ENCODE measurements at places on chromosomes 4 and X.

DNA sequence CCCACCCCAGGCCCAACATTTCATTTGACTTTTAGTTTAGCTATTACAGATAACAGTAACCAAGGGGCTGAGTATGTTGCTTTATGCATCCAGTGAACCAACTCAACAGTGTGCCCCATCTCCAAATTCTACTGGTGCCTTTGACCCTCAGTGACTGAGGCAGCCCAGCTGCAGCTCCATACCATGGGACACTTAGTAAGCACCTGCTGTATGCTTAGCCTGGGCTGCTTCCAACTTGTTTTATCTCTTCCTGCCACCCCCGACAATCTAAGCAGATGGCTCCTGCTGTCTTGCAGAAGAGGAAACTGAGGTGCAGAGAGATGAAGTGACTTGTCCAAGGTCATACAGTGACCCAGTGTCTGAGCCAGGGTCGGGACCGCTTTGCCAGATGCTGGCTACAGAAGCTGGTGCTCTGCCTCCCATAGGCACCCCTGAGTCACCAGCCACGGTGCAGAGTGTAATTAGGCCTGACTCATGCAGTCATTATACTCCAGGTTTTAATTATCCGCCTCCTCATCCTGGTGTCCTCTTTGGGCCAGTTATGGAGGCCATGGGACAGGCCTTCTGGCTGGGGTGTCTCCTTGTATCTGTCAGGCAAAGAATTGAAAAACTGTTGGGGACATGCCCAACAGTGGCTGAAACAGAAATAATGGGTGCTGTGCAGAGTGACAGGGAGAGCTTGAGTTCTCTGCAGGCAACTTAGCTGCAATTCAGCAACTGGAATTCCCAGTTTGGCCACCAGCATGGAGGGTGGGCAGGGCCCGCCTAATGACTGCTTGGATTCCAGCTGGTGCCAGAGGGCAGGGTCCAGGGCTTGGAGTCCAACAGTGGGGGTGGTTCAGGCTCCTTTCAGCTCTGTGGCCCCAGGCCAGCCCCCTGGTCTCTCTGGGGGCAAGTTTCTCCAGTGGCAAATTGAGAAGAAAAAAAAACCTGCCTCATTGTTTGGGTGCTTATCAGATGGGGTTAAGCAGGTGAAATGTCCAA, 8.2 kb upstream of the GPR78 start:
- no peak for DNase-seq

- no peak for DNase-seq
Observed at GRCh38 chr4:169174247-169174646, 96.5 kb downstream of the SH3RF1 start.

- DNase-seq = no peak
Observed at GRCh38 chr4:189232274-189232673, 708.4 kb upstream of the FRG1 start.

DNA sequence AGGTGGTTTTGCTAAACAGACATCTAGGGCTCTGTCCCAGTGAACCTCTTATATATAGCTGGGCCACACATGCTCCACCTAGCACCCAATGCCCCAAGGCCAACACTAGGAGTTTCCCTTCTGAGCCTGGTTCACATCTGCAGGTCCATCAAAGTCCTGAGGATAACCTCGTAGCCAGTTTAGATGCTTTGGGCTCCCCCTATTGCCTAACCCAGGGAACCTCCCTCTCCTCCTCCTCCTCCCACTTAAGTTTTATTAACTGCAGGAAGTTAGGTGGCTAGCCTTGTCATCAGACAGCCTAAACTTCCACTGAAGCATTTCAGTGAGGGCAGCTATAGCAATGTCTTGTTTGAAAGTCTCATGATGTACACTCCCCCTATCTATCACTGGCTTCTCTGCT, 88.0 kb downstream of the GUCY2F start:
- no peak for DNase-seq
